Activated CD8-positive, alpha-beta T cell treated with anti-CD3 and anti-CD28 coated beads, Interleukin-2, amount 10 ng/mL, durations not matched to agents 7 days and 5 days (primary cell): ENCODE measurements at places on chromosomes 5 and 9.

GRCh38 chr9:77435688-77436087 lies 212.4 kb downstream of the GNA14 start:
- DNase-seq = no peak

DNA sequence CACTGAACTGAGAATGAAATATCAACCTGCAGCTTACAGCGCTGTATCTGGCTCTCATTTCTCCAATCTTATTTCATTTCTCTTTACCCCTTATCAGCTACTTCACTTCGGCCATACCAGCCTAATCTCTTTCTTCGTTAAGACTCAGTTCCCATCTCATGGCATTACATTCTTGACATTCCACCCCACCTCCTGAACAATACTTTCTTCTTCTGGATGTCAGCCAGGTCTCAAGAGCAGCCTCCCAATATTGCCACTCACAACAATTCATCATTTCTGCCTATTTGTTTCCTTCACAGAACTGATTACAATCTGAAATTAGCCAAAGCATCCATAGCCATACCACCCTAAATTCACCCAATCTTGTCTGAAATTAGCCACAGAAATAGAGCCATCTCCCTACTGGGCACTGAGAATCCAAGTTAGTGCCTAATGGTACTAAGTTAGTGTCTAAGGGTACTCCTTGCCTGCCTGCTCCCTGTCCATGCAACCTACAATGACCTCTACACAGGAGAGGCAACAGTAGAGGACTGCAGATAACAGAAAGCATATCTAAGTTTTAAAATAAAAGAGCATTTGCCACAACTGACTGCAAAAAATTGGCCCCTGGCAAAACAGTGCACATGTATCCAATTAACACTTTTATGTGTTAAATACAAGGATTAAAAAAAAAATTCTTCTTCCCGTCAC lies 35.2 kb downstream of the SETX start:
- DNase-seq = no peak

DNA sequence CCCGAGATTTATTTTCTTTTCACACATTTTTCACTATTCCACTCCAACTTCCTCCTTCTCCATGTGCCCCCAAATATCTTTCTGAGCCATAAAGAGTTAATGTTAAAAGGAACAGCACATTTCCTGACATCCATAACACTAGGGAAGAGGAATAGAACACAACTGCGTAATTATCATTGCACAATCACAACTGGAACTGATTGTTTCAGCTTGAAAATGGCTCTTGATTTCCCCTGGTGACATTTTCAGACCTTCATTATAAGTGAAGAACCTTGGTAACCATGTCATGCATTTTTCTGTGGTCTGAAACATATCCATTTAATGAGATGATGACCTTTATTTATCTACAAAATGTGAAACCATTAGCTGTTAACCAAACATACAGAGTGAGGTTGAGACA lies 82.4 kb downstream of the PCSK1 start:
- no peak for DNase-seq

DNA sequence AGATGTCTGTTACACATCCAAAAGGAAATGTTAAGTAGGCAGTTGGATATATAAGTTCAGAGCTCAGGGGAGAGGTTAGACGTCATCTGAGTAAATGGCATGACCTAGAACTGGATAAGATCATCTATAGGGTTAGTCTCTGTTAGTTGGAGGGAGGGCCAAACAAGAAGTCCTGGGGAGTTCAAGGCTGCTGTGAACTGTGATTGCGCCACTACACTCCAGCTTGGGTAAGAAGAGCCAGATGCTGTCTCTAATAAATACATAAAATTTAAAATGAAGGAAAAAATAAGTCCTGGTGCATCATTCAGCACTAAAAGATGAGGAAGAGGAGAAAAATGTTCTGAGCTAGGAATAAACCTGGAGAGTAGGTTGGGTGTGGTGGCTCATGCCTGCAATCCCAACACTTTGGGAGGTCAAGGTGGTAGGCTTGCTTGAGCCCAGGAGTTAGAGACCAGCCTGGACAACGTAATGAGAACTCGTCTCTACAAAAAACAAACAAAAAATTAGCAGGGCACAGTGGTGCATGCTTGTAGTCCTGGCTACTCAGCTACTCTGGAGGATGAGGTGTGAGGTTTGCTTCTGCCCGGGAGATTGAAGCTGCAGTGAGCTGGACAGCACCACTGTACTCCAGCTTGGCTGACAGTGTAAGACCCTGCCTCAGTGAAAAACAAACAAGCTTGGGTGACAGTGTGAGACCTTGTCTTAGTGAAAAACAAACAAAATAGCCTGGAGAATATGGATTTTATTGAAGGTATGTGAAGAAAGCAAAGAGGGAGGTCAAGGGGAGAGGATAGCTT lies 123.6 kb downstream of the ACTBL2 start:
- DNase-seq = no peak

DNA sequence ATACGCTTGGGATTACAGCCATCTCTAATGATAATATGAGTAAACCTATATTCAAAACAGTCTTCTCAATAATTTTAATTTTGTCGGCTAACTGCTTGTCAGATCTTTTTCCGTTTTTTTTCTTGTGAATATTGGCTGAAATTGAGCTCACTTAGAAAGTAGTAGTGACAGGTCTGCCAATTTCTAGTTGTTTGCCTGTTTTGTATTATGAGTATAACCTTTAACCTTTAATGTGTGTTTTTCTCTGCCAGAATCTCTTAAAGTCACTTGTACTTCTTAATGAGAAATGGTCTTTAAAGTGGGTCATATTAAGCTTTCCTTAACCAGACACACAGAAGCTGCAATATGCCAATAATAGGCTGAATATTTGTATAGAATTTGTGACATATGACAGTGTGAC lies 511.0 kb downstream of the CSNK1G3 start:
- DNase-seq = no peak

GRCh38 chr5:10977011-10977410 lies 216.0 kb upstream of the DAP start:
- DNase-seq = no peak

- DNase-seq = no peak
Measured at GRCh38 chr9:89177012-89177943, 1.3 kb downstream of the SHC3 start.

- DNase-seq = no peak
Measured at GRCh38 chr5:68265347-68265746, 49.8 kb downstream of the PIK3R1 start.

DNA sequence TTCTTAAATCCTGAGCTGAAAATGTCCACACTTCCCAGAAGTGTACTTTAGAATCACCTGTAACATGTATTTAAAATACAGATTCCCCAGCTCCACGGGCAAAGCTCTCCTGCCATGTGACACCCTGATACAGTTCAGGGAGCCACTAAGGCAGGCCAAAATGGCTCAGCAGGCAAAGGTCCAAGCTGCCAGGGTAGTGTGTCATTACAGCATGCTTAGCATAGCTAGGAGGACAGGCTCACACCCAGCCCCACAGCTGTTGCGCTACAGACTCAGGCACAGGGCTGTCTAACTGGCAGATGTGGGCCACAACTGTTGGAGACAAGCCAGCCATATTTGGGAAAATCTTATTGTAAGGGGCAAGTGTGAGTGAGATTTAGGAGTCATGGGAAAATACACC lies 73.0 kb downstream of the C9orf85 start:
- no peak for DNase-seq

DNA sequence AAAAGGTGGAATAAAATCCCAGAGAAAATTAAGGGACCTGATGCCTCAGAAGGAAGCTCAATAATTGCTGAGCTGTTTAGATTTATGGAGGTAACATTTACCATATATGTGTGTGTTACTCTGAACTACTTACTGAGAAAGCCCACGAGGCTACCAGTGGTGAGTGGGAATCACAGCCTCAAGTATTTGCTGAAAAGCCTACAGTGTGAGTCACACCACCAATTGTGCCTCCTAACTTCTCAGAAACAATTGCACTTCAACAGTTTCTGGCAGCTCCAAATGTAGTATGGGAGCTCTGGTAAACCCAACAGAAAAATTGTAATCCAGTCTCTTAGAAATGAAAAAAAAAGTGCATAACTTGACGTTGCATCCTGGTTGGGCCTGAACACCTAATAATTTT lies 551.6 kb downstream of the PRDM9 start:
- DNase-seq = no peak

- DNase-seq = no peak
Measured at GRCh38 chr9:98903961-98904411, 39.7 kb upstream of the COL15A1 start.

- no peak for DNase-seq
Measured at GRCh38 chr9:26170190-26170589, 491.9 kb upstream of the TUSC1 start.

DNA sequence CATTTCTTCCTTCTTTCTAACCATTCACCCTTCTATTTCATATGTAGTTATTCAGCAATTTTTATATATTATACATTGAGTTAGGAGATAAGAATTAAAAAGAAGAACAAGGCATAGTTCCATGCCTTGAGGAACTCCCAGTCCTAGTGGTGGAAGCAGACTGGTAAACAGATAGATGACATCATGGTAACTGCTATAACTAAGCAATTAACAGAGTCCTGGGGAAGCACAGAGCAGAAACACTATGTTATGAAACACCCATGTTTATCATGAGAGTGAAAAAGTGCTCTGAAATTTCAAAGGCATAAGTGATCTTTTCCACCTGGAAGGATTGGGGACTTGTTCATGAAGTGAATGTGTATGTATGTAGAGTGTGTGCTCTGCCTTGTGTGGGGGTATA lies 14.6 kb downstream of the PAPPA start:
- no peak for DNase-seq

DNA sequence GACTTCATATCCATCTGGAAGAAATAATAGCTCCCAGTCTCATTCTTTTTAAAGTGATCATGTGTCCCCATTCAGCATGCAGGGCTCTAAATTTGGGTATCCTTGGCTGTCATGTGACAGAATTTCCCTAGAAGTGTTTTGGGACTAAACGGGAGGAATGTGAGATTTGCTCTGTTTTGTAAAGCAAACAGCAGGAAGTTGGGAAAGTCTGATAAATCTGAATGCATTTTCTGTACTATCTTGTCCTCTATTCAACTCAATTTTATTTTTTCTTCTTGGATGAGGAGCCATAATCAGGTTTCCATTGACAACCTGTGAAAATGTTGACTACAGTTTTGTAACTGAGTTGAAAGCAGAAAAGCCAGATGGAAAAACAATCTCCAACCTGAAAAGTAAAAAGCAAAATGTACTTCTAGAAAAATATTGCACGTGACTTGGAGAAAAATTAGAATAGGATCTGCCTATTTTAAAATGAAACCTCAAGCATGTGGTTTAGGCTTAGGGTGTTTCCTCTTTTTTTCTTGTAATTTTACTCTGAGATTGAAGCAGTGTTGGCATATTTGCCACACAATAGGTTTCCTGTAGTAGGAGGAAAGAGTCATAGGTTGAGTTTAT lies 76.2 kb upstream of the IL6ST start:
- DNase-seq = no peak

GRCh38 chr5:170420806-170421412 lies 31.7 kb upstream of the KCNMB1 start:
- DNase-seq = peak; percentile 69

- DNase-seq = no peak
Measured at GRCh38 chr5:53817183-53817582, 256.7 kb downstream of the NDUFS4 start.

DNA sequence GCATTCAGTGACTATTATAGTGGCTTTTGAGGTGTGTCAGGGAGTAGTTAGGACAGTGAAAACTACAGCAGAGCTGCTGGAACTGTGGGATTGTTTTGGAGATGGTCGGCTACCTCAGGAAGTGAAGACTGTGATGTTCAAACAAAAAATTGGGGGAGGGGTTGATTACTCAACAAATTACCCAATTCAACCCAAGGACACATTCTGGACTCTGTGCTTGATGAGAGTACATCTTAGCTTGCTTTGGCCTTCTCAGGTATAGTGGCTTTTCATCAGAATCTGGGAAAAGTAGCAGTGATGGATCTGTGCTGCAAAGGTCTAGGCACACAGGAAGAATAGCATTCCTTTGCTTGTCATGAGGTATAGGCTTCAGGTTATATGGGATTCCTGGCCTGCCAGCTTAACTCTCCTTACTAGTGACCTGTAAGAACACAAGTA lies 47.0 kb downstream of the SLC44A1 start:
- no peak for DNase-seq

GRCh38 chr9:95642189-95642588 lies 125.4 kb upstream of the PTCH1 start:
- no peak for DNase-seq

DNA sequence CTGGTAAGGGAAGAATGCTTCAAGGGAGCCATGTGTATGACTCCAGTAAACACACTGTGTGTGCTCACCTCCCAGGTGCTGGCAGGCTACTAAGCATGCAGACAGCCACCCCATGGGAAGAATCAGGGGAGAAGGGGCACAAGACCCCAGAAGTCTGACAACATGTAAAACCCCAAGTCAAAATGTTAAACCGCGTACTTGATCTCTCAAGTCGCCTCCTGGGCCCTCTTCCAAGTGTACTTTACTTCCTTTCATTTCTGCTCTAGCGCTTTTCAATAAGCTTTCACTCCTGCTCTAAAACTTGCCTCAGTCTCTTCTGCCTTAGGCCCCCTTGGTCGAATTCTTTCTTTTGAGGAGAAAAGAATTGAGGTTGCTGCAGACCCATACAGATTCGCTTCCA lies 31.3 kb downstream of the DAPK1 start:
- no peak for DNase-seq

GRCh38 chr9:86716326-86716922 lies 230.9 kb downstream of the GAS1 start:
- no peak for DNase-seq

DNA sequence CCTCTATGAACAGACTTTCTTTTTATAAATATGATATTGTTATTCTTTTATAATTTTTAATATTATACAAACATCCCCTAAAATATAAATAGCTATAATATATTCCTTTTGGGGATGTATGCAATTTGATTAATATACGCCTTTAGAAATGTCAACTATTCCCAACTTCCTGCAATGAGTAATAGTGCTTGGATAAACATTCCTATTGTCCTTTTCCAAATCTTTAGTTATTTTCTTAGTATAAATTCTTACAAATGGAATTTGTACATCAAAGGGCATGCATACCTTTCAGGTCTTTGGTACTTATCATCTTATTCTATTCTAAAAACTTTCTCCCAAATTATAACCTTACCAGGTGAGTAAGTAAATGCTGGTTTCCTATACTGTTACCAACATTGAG lies 6.2 kb downstream of the NLN start:
- no peak for DNase-seq

DNA sequence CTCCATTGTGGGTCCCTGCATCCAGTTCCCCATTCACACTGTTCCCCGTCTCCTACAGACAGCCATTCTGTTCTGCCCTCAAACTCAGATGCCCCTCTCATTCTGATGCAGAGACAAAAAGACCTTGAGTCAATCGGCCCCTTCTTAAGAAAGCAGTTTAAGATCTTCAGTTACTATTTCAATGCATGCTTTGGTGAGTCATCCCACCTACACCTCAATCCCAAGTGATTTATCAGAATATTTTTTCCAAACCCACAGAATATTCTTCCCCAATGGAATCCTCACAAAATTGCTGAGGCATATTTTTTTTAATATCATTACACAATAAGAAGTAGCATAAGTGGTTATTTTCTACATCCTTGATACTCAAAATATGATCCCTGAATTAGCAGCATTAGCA lies 92.4 kb upstream of the SLC1A1 start:
- no peak for DNase-seq

GRCh38 chr5:151179489-151179840 lies 21.9 kb upstream of the ANXA6 start:
- DNase-seq = no peak
